ENCODE measurements at places on chromosomes 3 and 15.

DNA sequence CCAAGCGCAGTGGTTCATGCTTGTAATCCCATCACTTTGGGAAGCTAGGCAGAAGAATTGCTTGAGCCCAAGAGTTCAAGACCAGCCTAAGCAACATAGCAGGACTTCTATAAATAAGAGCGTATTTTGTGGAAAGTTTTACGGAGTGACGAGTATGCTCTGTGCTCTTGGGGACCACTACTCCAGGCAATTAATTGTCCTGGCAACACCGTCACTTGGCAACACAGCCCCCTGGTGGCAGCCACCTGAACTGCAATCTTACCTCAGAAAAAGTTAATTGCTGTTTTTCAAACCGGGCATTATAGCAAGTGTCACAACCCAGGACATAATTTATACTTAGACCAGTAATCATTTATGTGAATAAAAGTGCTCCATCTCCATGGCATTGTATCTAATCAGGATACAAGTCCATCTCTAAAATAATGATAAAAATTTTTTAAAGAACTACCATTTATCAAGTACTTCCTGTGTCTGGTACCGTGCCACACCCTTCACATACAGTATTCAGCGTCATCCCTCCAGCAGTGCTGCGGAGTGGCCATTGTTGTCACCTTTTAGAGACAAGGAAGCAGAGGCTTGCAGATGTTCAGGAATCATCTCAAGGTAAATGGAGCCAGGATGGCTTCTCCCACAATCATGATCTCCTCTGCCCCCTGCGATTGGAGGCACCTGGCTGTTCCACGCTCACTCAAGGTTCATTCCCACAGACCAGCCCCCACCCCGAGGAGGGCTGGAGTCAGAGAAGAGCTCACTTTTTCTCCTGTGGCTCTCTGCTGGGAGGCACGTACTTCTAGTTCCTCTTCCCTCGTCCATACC lies 34.5 kb downstream of the PLA2G4D start:
- peak; percentile 74 for DNase-seq

DNA sequence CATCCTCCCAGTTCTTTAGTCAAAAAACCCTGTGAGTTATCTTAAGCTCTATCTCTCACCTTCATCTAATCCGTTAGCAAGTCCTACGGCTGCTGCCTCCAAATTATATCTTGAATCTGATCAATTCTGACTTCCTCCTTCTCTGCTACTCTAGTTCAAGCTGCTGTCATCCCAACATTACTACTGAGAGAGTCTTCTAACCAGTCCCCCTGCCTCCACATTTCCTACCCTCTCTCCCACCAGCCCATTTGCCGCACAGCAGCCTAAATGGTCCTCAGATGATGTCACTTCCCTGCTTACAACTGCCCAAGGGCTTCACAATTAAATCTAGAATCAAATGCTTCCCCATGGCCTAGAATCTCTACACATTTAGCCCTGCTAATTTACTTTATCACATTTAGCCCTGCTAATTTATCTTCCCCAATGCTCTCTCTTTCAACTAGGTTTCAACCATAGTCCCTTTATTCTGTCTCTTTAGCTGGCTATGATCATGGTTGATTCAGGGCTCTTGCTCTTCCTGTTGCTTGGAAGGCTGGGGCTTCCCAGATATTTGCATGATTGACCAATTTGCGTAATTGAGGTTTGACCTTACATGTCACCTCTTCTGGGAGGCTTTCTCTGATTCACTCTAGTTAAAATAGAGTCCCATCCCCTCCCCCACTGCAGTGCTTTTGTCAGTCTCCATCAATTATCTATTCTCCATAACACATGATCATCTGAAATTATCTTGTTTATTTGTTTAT lies 11.0 kb upstream of the ARL14 start:
- DNase-seq: peak; percentile 31

GRCh38 chr15:92519709-92520108 lies 126.0 kb downstream of the ST8SIA2 start:
- DNase-seq: no peak

DNA sequence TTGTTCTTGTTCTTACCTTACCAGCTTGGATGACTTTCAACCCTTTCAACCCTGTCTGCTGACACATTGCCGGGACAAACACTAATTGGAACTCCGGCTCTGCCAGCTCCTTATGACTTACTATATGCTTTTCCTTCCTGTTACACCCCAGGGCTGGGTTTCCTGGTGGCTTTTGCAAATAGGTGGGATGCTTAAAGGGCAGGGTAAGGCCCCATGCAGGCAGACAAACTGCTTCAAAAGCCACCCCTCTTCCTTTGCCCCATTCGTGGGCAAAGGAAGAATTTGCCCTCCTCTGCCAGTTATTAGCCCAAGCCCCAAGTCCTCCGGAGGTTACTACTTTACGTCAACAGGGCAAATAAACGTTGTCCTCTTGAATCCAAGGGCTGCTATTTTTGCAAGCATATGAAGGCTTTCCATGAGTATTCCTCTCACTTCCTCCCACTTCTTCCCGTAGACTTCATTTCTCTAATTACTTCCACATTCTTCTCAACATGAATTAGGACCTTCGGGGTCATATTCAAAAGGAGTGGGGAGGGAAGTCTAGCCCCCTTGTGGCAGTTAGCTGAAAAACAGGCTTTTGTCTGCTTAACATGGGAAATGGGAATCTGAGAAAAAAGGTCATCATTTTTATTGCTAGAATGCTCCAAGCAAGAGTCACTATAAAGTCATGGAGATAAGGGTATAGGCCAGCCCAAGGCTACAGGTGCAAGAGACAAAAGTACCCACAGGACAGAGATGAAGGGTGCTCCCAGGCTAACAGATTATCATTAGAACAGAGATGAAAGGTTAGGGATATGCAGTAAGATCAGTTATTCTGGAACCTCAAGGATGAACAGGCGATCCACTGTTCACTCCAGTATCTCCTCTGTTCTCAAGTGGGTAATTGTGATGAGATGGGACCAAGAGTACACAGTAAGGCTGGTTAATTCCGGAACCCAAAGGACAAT lies 56.3 kb upstream of the FSTL1 start:
- DNase-seq: peak; percentile 71

GRCh38 chr3:61638741-61639140 lies 77.4 kb downstream of the PTPRG start:
- DNase-seq: no peak

DNA sequence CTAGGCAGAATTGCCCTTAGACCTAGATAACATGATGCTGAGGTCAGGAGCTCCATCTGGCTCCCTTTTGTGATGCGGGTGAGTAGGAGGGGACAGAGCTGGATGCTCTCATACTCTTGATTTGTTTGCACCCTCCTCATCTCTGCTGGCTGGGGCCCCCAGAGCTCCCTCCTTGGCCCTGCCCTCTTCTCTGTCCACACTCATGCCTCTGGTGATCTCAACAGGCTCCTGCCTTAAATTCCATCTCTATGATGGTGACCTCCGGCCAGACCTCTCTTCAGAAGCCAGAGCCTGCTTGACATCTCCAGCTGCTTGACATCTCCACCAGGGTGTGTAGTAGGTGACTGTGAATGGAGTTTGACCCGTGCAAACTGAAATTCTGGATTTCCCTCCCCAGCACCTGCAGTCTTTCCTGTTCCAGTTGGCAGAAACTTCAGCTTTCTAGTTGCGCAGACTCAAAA lies 4.3 kb upstream of the FGD5 start:
- no peak for DNase-seq

- DNase-seq: no peak
These were observed 41.4 kb downstream of the MRPS25 start for GRCh38 chr3:15023719-15024118.

- peak; percentile 37 for DNase-seq
These were observed 111.9 kb downstream of the SLC9A9 start for GRCh38 chr3:143736205-143736997.

All from GM03348 (cell line).